ENCODE measurements at places on chromosomes 12 and 14.
A peak's percentile ranks its signal among the peaks of the same experiment; 100 is the strongest.

DNA sequence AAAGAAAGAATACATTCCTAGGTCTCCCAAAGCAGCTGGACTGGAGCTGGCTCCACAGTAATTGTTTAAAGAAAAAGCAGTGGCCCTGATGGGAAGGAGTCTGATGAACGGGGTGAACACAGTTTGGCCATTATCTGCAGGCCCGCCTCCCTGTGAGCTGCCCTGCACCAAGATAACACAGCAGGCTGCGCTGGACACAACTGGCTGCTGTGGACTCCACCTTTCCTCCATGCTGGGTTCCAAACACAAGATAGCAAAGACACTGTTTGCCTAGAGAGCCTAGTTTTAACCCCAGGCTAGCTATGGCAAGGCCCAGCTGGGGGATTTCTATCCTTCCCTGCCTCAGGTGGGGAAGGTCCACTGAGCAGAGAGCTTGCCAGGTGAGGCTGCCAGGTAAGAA lies 34.6 kb downstream of the ZFP36L1 start:
- no peak for DNase-seq

DNA sequence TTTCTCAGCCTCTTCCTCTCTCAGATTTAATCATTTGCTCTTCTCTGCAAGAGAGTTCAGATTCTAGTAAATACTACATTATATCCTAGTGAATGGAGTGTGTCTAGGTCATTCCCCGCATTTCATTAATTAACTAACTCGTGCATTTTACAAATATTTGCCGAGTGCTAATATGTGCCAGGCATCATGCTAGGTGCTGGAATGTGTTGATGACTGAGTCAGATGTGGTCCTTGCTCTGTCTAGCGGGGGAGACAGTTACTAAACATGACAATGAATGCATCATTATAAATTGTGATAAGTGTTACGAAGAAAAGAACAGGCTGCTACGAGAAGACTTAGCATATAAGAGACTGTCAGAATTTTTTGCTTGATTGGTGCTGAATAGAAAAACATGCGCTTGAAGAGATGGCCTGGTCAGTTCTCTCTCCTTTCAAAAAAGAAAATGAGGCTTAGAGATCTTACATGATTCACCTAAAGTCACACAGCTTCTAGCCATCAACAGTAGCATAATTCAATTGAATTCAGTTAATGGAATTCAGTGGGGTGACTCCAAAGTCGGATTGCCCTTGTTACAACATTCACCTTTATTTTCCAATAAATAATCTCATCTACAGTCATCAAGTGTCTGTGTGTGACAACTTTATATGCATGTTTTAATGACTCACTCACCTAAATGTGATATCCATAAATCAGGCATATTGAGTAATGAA lies 48.7 kb upstream of the MAX start:
- DNase-seq = no peak

GRCh38 chr12:104668274-104668718 lies 211.5 kb downstream of the CHST11 start:
- DNase-seq = no peak

- peak; percentile 77 for DNase-seq
Observed at GRCh38 chr12:122841544-122842321, 6.5 kb downstream of the HIP1R start.

DNA sequence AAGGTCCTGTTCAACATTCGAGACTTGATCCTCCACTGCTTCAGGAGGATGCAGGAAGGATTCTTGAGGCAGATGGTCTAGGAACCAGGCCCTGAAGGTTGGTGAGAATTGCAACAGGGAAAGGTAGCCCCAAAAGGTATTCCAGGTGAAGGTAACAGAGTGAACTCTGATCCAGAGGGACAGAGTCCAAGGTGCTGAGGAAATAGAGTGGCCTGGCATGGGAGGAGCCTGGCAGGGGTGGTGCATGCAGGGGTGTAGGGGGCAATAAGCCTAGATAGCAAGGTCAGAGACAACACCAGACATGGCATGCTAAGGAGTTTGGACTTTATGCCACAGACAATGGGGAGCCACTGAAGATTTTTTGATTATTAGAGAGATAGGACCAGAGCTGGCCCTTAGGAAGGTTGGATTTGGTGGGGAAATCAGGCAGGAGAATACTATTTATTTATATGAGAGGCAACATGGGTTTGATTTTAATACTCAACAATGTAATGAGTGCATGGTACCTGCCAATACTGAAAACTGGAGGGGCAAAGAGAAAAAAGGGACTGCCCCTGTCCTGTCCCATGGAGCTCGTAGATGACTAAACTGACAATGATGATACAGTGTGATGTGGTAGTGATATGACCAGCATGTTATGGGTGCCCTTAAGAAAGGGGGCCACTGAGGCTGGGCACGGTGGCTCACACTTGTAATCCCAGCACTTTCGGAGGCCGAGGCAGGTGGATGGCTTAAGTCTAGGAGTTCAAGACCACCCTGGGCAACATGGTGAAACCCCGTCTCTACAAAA lies 50.5 kb upstream of the TMED10 start:
- DNase-seq = no peak

DNA sequence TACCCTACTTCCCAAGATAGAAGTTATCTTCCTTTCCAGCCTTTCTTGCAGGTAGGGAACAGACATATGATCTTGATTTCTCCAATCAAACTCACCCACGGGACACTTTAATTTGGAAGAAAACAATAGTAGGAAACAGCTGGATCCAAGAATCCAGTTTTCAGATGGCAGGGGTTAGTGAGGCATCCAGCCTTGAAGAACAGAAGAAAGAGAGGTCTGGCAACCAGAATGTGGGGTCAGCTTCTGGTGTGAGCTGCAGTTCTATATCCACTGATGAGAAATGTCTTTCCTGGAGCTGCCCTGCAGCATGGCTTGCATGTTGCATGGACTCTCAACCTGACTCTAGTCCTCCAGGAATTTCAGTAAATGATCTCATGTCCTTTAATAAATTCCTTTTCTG lies 83.8 kb downstream of the TTC8 start:
- DNase-seq = no peak

GRCh38 chr12:71948390-71948789 lies 9.7 kb downstream of the TPH2 start:
- no peak for DNase-seq

DNA sequence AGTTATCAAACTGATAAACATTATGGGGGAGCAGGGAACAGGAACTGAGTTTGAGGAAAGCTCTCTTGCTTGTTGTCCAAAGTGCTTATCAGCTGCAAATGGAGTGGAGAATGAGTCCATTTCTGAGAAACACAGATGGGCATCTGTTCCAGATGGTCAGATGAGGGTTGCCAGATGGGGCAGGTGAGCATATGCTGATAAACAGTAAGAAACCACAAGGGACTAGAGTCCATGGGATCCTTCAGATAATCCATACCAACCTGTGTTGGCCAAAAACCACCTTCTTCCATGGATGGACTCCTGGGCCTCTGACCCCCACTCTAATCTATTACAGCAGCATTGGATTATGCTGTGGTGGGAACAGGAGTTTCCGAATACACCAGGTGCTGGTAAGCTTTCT lies 38.3 kb downstream of the GNS start:
- DNase-seq = no peak

- DNase-seq = no peak
Observed at GRCh38 chr14:25108959-25109358, 59.0 kb upstream of the STXBP6 start.

- no peak for DNase-seq
Observed at GRCh38 chr14:39772627-39773026, 340.4 kb upstream of the FBXO33 start.

GRCh38 chr12:22254478-22254877 lies 80.0 kb downstream of the ST8SIA1 start:
- no peak for DNase-seq

- DNase-seq = no peak
Observed at GRCh38 chr14:22524784-22525161, 64.3 kb downstream of the DAD1 start.

GRCh38 chr12:122752464-122753318 lies at the start of gene DENR:
TSS of gene DENR (plus strand) at chr12:122752824. CDS start at chr12:122753702, 878 bp downstream.
- DNase-seq = peak; percentile 100

DNA sequence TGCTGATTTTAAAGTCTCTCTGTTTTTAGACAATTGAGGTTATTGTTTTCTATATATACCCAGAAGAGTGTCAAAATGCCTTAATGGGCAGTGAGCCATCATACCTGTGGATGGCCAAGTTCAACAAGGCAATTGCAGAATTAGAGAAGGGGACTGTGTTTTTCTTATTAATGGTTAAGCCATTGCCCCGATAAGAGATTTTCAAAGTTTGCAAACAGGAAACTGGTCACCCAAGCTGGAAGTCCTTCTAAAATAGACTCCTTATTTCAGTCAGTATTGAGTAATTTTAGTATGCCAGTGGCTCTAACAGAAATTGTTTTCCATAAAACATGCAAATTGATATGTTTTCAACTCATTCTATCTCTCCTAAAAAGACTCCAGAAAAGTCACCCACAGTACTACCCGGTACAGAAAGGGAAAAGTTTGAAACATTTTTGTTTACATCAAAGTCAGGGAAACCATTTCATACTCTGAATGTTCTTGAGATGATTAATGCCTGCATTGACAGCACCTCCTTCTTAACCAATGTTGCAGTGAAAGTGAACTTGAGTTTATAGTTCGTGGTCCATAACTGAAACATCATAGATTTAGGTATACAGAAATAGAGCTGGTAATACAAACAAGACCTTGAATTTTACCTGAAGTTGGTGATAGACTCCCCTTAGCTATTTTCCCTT lies 191.1 kb downstream of the TMX1 start:
- DNase-seq = peak; percentile 53

DNA sequence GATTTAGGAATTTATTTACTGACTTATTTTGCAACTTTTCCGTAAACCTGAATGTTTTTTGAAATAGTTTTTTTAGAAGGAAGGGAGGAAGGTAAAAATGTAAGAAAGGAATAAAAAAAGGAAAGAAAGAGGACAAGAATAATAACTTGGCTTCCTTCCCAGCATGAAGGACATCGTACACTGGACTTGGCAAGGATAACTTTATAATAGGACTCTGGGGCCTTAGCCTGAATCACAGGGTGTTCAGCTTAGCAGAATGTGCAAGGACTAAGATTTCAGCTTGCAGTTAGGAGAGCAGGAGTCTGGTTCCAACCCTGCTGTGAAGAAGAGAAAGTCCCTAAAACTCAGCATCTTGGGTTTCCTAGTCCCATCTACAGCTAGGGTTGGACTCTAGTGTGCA lies 1053.3 kb downstream of the VRK1 start:
- DNase-seq = no peak

DNA sequence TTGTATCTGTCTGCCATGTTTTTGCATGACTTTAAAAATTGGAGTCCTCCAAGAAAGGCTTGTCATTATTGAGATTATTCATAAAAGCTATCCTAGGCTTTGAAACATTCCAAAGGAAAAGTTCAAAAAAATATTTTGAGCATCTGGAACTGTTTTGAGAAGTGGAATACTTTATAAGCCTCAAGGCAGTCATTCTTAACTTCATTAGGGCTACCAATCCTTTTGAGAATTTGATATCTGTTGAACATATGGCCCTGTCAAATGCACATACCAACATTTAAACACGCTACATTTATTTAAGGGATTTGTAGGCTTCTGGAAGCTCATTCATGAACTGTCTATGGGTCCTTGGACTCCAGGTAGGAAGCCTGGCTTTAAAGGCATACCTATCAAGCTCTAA lies 77.0 kb downstream of the TMEM117 start:
- DNase-seq = no peak

GRCh38 chr14:32352631-32353030 lies 23.5 kb downstream of the AKAP6 start:
- no peak for DNase-seq

GRCh38 chr14:104117341-104118005 lies 20.9 kb upstream of the KIF26A start:
- no peak for DNase-seq

DNA sequence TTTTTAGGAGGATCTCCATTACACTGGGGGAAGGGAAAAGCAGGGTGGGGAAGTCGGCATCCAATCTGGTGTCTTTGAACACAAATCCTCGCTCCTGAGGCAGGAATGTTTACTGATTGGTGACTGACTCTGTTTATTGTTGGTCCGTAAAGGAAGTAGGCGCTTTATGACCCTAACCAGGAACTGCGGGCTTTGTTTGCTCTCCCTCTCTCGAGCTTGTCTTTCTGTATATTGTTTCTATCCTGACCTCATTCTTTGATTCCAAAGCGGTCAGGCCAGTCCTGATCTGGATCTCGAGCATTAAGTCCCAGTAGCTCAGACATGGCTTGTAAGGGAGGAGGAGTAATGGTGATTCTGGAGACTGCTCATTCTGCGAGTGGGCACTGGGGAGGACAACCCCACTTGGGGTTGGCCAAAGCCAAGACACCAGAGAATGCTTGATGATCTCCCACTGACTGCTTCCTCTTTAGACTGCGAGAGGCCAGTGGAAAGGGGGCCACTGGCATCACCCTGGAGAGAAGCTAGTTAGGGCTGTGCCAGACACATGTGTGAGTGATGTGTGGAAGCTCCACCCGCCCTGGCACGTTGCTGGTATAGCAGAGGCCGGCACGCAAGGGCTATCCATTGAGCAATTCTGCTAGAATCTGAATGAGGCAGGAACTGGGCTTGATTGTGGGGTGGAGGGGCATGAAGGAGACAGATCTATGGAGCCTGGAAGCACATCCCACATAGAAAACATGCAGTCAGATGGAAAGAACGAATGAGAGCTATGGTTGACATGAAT lies 194.6 kb downstream of the PAX9 start:
- no peak for DNase-seq

DNA sequence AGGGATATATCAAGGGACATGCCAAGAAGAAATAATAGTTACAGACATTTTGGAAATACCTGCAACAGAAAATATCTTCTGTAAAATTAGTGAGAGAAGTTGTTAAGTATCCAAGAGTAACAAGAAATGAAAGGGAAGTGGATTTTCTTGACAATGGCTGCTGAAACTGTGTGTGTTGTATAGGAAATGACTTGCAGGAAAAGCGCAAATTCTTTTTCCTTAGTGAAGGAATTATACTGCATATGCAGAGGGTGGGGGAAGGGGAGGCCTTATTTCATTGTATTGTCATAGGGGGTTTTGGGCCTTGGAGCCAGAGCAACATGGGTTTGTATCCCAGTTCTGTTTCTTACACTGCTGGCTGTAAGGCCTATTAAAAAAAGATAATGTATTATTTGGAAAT lies 84.4 kb upstream of the DDHD1 start:
- DNase-seq = no peak

DNA sequence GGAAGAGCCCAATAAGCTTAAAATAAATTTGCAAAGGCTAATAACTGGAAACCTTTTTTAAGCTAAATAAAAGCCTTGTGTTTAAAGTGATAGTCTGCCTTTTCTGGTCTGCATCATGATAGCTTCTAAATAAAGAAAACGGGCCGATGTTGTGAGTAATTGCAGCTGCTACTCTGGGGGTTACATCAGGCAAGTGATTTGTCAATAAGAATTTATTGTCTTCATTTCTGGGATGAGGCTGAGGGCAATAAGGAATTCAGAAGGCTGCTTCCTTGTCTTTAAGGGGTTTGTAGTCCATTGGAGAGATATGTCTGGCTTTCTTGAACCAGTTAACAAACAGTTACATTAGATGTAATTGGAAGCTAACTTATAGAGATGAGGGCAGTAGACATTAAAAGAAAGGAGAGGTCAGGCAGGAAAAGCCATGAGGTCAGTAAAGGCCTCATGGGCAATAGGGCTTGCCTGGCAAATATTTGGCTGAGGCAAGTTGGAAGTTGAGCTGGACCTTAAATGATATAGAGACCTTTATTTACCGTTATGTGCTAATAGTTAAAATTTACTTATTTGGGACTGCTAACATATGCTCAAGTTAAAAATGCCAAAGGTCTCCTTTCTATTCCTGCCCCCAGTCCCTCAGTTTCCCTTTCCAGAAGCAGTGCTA lies 85.0 kb downstream of the CRADD start:
- DNase-seq = peak; percentile 72

GRCh38 chr12:118842866-118843265 lies 138.5 kb upstream of the SRRM4 start:
- DNase-seq = no peak

All from ELR (cell line).